Activated naive CD8-positive, alpha-beta T cell treated with anti-CD3 and anti-CD28 coated beads for 36 hours (primary cell): ENCODE measurements at places on chromosomes 1 and 21. TPM values are rescaled to one million over a fixed set of nuclear protein-coding genes. Genes with fewer than 3 reads are reported as not detected.

GRCh38 chr1:34415140-34415539, 238.4 kb downstream of the C1orf94 start:
- H3K4me3 ChIP-seq, result no peak overlapping the region
- peaks cover 23% of the 10 kb centered on the region for H3K27me3 ChIP-seq
- no peak overlapping the region for H3K27ac ChIP-seq
- no peaks in the 10 kb centered on the region for H3K36me3 ChIP-seq

DNA sequence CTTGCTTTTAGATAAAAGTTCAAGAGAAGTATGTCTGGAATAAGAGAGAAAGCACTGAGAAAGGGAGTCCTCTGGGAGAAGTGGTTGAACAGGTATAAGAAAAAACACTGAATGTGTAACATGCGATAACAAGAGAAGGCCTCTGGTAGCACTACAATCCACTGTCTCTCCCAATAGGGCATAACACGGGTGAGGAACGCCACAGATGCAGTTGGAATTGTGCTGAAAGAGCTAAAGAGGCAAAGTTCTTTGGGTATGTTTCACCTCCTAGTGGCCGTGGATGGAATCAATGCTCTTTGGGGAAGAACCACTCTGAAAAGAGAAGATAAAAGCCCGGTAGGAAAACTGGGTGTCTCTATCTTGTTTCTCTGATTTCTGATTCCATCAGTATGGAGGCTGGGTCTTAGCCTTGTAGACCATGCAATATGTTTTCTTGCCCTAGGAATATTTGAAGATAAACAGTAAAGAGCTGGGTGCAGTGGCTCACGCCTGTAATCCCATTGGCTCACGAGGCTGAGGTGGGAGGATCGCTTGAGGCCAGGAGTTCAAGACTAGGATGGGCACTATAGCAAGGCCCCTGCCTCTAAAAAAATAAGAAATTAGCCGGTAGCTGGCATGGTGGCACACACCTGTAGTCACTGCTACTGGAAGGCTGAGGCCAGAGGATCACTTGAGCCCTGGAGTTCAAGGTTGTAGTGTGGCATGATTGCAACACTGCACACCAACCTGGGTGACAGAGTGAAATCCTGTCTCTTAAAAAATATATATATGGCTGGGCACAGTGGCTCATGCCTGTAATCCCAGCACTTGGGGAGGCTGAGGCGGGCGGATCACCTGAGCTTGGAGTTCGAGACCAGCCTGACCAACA, 40.4 kb downstream of the DAP3 start:
- DNase-seq, result no peak
- peaks cover 10% of the 10 kb centered on the region for H3K36me3 ChIP-seq

- no peak overlapping the region for H3K4me3 ChIP-seq
- H3K4me1 ChIP-seq, result no peaks in the 10 kb centered on the region
- H3K36me3 ChIP-seq, result no peaks in the 10 kb centered on the region
- peaks cover 6% of the 10 kb centered on the region for H3K27me3 ChIP-seq
- no peak overlapping the region for H3K27ac ChIP-seq
Observed at GRCh38 chr1:78586572-78586971, 33.7 kb upstream of the IFI44L start.

DNA sequence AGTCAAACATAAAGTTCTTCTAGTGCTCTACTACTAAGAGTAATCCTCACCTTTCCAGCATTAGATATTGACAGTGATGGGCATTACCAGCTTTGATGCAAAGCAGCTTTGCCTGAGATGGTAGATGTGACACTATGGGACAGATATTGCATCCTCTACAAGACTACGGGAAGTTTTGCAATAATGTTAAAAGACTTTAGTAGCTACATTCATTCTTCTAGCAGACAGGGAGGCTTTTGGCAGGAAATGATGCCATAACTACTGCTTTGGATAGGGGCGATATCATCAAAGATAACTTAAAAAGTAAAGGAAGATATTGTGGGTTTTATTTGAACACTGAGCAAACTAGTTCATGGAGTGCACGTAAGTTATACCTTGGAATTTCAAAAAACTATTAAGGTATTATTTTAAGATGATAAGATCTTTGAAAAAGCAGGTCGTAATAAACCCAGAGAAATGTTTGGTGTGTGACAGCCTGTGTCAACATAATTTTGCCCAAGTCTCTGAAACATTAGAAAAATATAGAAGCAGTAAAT, 368.3 kb upstream of the TMPRSS15 start:
- no peaks in the 10 kb centered on the region for H3K4me1 ChIP-seq
- no peak overlapping the region for H3K4me3 ChIP-seq
- no peaks in the 10 kb centered on the region for H3K27me3 ChIP-seq
- DNase-seq, result no peak
- no peak overlapping the region for H3K27ac ChIP-seq

DNA sequence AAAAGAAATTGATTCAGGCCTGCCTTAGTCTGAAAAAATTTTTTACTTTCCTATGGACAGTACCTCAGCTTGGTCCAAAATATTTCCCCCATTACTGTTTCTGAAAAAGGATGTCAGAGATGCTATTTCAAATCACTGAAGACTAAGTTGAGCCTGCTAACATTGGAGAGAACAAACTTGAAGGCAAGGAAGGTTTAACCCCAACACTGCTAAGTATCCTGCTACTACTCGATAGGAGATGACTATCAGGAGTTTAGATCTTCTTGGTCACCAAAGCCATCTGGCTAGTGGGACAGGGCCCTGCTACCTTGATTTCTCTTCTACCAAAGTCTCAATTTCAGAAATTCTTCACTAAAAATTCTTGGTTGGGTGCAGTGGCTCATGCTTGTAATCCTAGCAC, 22.7 kb upstream of the POGZ start:
- H3K27ac ChIP-seq, result no peak overlapping the region
- H3K4me1 ChIP-seq, result peaks cover 7% of the 10 kb centered on the region
- no peak overlapping the region for H3K4me3 ChIP-seq

DNA sequence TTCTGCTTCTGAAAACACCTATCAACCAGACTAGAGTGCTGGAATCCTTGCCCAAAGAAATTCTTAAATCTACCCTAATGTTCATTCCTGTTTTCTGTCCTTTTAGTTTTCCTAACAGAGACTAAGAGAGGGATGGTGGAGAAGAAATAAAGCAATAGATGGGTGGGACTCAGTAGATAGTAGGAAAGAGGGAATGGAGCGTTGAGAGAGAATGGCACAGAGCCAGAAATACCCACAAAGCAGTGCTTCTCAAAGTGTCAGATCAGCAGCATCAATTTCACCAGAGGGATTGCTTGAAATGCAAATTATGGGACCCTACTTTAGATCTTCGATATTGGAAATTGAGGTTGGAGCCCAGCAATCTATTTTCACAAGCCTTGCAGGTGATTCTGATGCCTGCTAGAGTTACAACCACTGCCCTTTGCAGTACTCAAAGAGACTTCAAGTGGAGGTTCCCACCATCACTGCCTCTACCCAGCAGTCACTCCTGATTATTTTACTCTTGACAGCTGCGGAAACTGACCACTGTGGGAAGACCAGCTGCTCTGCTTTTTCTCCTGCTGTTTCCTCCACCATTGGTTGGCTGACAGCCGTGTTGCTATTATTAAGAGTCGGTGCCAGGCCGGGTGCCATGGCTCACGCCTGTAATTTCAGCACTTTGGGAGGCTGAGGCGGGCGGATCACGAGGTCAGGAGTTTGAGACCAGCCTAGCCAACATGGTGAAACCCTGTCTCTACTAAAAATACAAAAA, 11.4 kb upstream of the PRPF3 start:
- no peak overlapping the region for H3K27ac ChIP-seq
- no peaks in the 10 kb centered on the region for H3K4me1 ChIP-seq
- peaks cover 22% of the 10 kb centered on the region for H3K36me3 ChIP-seq
- no peak overlapping the region for H3K4me3 ChIP-seq
- no peaks in the 10 kb centered on the region for H3K27me3 ChIP-seq

- no peak for DNase-seq
- no peaks in the 10 kb centered on the region for H3K36me3 ChIP-seq
- H3K4me1 ChIP-seq, result no peaks in the 10 kb centered on the region
- H3K27me3 ChIP-seq, result no peaks in the 10 kb centered on the region
- H3K4me3 ChIP-seq, result no peak overlapping the region
Observed at GRCh38 chr21:15976807-15977206, 247.0 kb downstream of the USP25 start.

DNA sequence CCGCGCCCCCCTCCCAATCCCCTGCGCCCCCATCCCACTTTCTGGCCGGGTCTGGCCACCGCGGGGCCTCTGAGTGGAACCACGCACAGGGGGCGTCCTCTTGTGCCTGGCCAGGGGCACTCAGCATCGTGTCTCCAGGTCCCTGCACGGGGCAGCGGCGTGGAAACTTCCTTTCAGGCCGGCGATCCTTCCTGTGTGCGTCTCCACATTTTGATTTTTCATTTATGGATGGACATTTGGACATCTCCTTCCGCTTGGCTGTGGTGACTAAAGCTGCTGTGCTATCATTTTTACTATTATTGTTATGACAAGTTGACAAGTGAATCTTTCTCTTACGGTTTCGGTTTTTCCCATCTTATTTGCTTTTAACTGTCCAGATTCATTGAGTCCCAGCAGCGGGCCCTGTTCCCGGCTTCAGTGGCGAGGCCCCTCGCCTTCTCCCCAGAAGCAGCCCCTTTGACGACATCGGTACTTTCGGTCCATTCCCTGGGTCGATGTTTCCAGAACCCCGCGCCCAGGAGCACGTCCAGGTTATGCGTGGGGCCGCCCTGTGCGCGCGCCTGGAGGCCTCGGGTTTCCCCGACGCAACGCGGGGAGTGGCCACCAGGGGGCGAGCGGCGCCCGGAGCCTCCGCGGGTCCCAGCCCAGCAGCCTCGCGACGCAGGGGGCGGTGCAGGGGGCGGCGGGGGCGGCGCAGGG, 12.4 kb upstream of the SLC19A1 start:
- H3K4me1 ChIP-seq, result peaks cover 28% of the 10 kb centered on the region
- no peaks in the 10 kb centered on the region for H3K27me3 ChIP-seq
- H3K27ac ChIP-seq, result peak overlapping the region; percentile 92
- H3K36me3 ChIP-seq, result no peaks in the 10 kb centered on the region
- DNase-seq, result peak; percentile 90

GRCh38 chr21:43983860-43984420, 28.2 kb upstream of the TRAPPC10 start:
- no peak overlapping the region for H3K27ac ChIP-seq
- H3K27me3 ChIP-seq, result no peaks in the 10 kb centered on the region
- no peak for DNase-seq
- no peak overlapping the region for H3K4me3 ChIP-seq
- H3K36me3 ChIP-seq, result no peaks in the 10 kb centered on the region
- H3K4me1 ChIP-seq, result peaks cover 25% of the 10 kb centered on the region

- peaks cover 15% of the 10 kb centered on the region for H3K27me3 ChIP-seq
- H3K4me1 ChIP-seq, result no peaks in the 10 kb centered on the region
- H3K27ac ChIP-seq, result no peak overlapping the region
- no peak overlapping the region for H3K4me3 ChIP-seq
- no peaks in the 10 kb centered on the region for H3K36me3 ChIP-seq
Observed at GRCh38 chr1:34668063-34668462, 86.8 kb upstream of the GJB5 start.

- peak overlapping the region; percentile 93 for H3K4me3 ChIP-seq
- peaks cover 27% of the 10 kb centered on the region for H3K27me3 ChIP-seq
- peak overlapping the region; percentile 82 for H3K27ac ChIP-seq
- peaks cover 58% of the 10 kb centered on the region for H3K4me1 ChIP-seq
- no peaks in the 10 kb centered on the region for H3K36me3 ChIP-seq
Observed at GRCh38 chr1:161725908-161726472, 4.6 kb downstream of the FCRLB start.

DNA sequence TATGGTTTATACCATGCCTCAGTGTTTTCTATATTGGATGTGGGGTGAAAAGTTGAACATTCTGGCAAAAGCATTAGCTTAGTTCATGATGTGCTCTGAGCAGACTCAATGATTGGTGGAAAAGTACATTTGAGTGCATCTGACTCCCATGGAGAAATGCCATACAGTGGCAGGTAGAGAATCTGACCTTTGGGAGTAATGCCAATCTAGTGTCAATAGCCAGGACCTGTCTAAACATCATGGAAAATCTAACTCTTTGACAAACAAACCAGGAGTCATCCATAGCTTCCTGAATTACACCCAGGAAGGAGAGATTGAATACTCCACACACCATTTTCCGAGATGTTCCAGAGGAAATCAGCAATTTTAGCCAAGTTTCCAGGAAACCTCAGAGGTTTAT, 51.0 kb downstream of the XCL1 start:
- peaks cover 3% of the 10 kb centered on the region for H3K27me3 ChIP-seq
- peaks cover 2% of the 10 kb centered on the region for H3K4me1 ChIP-seq
- no peak overlapping the region for H3K4me3 ChIP-seq
- H3K27ac ChIP-seq, result no peak overlapping the region
- H3K36me3 ChIP-seq, result no peaks in the 10 kb centered on the region
- DNase-seq, result no peak

- no peak overlapping the region for H3K27ac ChIP-seq
- H3K36me3 ChIP-seq, result no peaks in the 10 kb centered on the region
- H3K4me1 ChIP-seq, result peaks cover 9% of the 10 kb centered on the region
- no peak for DNase-seq
- no peak overlapping the region for H3K4me3 ChIP-seq
- H3K27me3 ChIP-seq, result peaks cover 3% of the 10 kb centered on the region
Observed at GRCh38 chr21:33924766-33925100, 9.1 kb upstream of the ATP5PO start.

- peaks cover 8% of the 10 kb centered on the region for H3K4me1 ChIP-seq
- H3K27ac ChIP-seq, result no peak overlapping the region
- DNase-seq, result no peak
- no peak overlapping the region for H3K4me3 ChIP-seq
- no peaks in the 10 kb centered on the region for H3K27me3 ChIP-seq
- H3K36me3 ChIP-seq, result peaks cover 12% of the 10 kb centered on the region
Observed at GRCh38 chr1:59499273-59499942, 202.5 kb downstream of the FGGY start.

GRCh38 chr1:57404884-57405283, 19.0 kb downstream of the DAB1 start:
- DNase-seq, result no peak
- no peak overlapping the region for H3K4me3 ChIP-seq
- no peak overlapping the region for H3K27ac ChIP-seq

DNA sequence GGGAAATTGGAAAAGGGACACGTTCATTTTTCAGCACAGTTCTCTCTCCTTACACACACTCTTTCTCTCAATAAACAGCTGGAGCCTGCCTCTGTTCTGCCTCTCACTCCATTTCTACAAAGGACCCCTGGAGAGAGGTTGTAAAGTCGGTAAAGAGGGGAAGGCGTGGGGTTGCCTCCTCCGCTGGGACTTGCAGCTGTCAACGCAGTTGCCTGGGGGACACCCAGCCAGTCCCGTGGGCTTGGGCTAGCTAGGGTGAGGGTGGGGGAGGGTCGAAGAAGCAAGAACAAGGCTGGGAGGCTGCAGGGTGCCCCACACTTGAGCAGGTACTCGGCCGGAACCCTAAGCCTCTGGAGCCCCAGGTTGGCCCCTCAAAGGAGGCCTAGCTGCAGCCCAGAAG, 27.6 kb downstream of the C1orf216 start:
- H3K36me3 ChIP-seq, result no peaks in the 10 kb centered on the region
- peaks cover 13% of the 10 kb centered on the region for H3K27me3 ChIP-seq

The TLCD4 gene
- 0.60 TPM for total RNA-seq

The LEFTY2 gene
- total RNA-seq, result not detected

The KRTAP20-2 gene
- total RNA-seq, result not detected

The SLC66A1 gene
- total RNA-seq, result 6.5 TPM

The IGSF21 gene
- total RNA-seq, result not detected
